ENCODE measurements at places on chromosomes 4 and X.

GRCh38 chr4:31968842-31969241, 1248.7 kb downstream of the PCDH7 start:
- no peak for DNase-seq

DNA sequence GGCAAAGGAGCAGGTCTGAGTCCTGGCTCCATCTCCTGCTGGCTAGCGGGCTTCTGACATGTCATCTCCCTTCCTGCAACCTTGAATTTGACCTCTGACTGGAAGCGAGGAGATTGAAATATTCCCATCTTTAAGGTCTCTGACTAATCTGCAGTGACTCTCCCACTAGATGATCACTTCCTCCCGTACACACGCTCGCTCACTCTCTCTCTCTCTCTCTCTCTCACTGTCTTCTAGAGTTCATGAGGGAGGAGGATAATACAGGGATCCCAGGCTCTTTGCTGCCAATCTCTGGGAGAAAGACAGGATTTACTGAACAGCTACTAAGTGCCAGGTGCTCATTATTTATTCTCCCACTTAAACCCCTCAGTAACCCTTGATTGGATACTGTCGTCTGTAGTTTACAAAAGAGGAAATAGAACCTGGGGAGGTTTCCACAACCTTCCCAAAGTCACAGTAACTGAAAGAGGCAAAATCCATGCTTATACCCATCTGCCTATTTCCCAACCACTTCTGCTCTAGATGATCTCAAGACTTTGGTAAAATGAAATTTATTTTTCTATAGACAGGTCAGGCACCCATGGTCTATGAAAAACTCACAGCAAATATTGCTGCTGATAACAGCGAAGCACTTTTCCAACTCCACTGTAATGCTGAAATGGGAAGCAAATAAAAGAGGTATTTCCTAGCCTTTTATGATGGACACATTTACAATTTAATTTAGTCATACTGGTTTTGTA, 193.5 kb upstream of the C1QTNF7 start:
- DNase-seq = no peak

DNA sequence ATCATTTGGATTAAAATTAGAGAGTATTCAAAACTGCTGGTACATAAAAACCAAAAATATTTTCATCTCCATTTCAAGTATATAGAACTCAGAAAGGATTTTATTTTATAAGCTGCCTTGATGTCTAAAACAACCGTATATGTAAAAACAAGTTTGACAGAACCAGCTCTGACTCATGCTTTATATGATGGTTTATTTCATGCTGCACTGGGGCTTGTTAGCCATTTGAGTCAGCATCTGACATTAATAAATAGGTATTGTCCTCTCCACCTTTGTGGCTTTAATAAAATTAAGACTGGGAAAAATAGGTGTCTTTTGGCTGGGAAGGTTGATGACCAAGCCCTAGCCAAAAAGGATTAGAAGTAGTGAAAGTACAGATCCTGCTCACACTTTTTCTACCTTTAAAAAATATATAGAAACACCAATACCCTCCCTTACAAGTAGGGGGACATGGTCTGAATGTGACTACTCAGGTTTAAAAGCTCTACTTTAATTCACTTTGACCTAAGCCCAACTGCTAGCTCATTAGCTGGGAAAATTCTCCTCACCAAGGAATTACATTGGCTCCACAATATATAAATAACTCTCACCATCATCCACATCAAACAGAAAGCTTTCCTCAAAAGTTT, 228.1 kb downstream of the ADAMTS3 start:
- no peak for DNase-seq

- DNase-seq = no peak
Observed at GRCh38 chrX:20965270-20966044, 408.8 kb upstream of the CNKSR2 start.

- no peak for DNase-seq
Observed at GRCh38 chrX:153974726-153975286, 2.3 kb downstream of the TMEM187 start.

GRCh38 chr4:149923736-149924135, 108.1 kb upstream of the IQCM start:
- DNase-seq = no peak

DNA sequence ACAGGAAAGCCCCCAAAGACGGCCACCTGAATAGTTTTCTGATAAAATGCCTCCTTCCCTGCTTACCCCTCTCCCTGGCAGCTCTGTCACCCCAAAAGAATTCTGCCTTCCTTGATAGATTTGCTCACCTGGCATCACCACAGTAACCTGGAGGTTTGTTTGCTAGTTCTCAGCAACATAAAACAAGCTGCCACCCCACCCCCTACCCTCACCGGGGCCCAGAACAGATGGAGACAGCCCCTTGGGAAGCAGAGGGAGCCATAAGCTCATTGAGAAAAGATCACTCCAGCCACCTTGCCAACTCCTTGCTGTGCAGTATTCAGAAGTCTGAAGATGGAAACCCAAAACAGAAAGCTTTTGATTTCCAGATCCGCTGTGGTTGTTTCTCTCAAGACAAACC, 108.6 kb downstream of the DHX15 start:
- DNase-seq = no peak

GRCh38 chrX:10944136-10944885, 166.8 kb upstream of the HCCS start:
- DNase-seq = no peak

GRCh38 chr4:69843932-69844331, 16.0 kb downstream of the SULT1E1 start:
- no peak for DNase-seq

GRCh38 chr4:36652857-36653256, 371.4 kb downstream of the DTHD1 start:
- DNase-seq = no peak

DNA sequence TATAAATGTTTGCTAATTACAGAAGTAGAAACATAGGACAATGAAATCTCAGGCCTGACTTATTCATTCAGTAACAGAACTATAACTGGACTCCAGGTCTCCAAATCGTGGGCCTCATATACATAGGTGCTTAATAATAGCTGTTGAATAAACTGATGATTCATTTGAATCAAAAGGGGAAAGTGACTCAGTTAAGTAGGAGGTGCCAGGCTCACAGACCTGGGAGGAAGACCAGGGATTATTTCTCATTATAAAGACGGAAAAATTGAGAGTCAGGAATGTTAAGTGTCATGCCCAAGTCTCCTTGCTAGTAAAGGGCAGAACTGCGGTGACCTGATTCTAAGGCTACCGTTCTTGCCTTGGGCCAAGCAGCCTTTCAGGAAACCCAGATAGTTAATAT, 131.5 kb downstream of the HS3ST1 start:
- DNase-seq = no peak

DNA sequence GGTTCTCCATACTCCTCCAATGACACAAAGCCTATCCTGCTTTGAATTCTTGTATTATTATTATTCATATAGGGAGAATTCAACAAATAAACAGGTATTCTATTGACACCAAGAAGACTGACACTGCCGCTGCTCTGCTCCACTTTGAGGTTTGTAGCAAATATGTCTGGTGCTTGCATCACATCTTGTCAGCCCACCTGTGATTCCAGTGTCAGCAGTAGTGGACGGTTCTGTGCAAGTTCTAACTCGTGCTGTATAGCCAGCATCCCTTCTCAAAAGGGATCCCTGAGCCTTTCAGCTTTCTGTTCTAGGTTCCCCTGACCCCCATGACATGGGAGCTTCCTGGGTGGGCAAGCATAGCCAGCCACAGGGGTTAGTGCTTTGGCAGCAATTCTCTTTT, 296.0 kb upstream of the FTHL17 start:
- no peak for DNase-seq

DNA sequence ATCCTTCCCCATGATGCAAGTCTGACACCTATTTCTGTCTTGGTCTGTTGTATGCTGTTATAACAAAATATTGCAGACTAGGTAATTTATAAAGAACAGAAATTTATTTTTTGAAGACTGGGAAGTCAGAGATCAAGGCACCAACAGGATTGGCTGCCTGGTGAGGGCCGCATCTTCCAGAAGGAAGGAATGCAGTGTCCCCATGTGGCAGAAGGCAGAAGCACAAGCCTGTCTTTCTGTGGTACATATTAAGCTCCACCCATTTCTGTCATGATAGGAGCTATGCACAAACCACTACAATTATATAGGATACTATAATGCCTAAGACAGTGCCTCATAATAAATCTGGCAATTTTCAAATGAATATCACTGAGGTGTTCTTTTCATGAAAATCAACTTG, 502.3 kb upstream of the DIAPH2 start:
- no peak for DNase-seq

DNA sequence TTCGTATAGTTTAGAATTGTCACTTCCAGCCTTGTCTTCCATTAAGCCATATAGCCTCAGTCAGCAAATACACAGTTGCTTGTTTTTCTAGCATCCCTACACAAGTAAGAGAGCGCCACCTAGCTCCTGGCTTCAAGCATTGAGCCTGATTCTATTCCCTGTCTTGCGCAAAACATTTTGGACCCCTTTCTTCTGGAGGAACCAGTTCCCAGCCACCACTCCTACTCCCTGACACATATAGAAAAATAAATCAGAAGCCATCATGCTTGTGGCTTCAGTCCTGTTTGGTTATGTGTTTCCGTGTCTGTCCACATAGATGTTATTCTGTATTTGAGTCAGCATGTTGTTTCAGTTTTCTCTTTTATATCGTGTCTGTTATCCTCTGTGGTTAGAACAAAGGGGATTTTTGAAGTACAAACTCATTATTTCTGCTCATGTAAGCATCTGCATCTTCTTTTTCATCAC, 59.9 kb downstream of the GK start:
- peak; percentile 27 for DNase-seq

- no peak for DNase-seq
Observed at GRCh38 chrX:19709812-19710518, 177.4 kb downstream of the SH3KBP1 start.

- DNase-seq = no peak
Observed at GRCh38 chr4:145230726-145231125, 50.3 kb upstream of the OTUD4 start.

DNA sequence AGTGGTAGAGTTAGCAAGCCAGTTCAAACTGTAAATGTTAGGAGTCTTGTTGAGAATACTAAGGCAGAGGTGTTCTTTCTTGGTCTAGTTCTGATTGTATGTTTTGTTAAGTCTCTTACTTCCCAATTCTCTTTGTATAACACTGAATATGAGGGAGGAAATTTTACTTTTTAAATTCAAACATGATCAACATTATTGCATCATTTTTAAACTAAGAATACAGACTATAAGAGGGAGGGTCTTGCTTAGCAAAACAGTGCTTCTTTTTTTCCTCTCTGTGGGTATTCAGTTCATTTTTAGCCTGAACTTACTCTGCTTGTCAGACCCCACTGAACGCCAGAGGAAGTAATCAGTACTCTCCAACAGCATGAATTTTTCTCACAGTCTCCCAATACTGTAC, 198.0 kb downstream of the GABRG1 start:
- no peak for DNase-seq

DNA sequence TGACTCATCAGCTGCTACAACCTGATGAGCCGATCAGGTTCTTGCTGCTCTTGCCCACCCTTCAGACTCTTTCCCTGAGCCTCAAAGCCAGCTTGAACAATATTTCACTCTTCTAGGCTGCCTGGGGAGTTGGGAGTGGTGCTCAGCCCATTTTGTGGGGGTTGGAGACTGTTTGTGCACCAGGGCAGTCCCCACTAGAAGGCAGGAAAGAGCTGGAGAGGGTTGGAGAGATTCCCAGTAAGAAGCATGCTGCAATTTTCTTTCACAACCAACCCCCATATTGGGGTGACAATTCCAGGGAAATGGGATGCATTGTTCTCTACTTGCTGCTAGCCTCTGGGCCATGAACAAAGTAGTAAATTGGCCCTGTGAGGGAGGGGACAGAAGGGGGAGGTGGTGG, 44.1 kb downstream of the SLC16A2 start:
- DNase-seq = no peak

GRCh38 chr4:153022241-153022715, 86.2 kb downstream of the FHDC1 start:
- peak; percentile 84 for DNase-seq

GRCh38 chr4:122847931-122848330, 21.3 kb downstream of the FGF2 start:
- DNase-seq = no peak

DNA sequence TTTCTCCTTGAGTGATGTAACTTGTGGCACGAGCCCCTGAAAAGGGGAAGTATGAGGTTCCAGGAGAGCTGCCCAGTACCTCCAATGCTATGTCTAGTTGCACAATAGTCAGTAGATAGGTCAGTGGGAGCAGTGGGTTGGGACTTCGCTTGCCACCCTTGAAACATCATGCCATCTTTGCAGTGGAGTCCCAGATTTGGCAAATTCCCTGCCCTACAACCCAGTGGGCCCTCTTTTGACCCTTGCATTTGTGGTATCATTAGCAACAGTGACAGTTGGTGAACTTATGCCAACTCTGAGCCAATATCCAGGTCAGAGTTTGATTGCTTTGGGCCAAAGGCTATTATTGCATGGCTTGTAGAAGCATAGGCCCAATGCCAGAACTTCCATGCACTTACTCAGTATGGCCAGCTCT, 12.3 kb downstream of the FHL1 start:
- DNase-seq = no peak

DNA sequence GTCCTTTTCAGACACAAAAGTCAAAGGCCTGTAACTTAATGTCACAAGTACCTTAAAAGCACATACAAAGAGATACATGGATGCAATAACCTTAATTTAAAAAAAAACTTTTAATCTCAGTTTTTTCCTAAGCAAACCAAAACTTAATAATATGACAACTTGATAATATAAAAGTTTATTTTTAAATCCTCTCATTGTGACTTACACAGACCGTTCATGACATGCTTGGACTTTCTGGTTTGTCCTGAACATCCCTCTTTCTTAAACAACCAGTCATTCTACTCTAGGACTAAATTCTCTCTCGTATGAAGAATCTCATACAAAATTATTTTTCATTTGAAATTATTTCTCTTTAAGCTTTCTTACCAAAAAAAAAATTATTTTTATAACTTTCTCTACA, 43.1 kb upstream of the CYP2U1 start:
- DNase-seq = no peak

DNA sequence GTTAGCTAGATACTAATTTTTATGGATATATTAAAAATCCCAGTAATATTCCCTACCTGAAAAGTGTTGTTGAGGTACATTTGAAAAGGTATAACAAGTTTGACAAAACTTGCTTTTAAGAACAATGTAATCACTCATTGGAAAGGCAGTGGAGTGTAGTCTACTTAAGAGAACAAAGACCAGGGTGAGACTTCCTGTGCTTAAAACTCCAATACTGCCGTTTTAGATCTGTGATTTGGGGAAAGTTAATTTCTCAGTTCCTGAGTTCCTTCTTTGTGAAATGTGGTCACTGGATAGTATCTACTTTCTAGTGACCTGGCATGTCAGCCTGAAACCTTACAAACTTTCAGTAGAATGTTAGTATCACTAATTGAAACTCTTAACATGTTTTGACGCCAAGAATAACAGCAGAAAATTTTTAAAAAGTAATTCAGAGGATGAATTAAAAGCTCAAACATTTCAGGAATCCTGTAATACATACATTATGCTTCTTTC, 56.8 kb downstream of the PCDH7 start:
- DNase-seq = no peak

DNA sequence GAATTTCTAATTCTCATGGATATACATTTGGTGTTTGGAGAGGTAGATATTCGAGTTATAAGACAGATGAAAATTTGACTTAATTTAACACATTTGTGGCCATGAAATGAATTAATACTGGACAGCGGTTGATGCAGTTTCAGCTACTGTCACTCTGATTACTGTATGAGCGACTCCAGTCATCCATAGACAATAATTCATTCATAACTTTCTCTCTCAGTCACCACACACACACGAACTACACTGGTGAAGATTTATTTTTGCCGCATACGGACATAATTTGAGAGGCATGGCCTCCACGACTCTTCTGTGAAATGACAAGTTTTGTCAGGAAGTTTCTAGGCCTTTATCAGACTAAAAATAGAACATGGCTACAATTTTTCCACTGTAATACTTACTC, 177.0 kb downstream of the TENM3 start:
- DNase-seq = no peak
